ENCODE measurements at places on chromosomes 2 and 18. TPM values are rescaled to one million over a fixed set of nuclear protein-coding genes. Genes with fewer than 3 reads are reported as not detected.

The AQP12B gene
- total RNA-seq, result not detected

The TGIF1 gene
- 103 TPM for total RNA-seq

DNA sequence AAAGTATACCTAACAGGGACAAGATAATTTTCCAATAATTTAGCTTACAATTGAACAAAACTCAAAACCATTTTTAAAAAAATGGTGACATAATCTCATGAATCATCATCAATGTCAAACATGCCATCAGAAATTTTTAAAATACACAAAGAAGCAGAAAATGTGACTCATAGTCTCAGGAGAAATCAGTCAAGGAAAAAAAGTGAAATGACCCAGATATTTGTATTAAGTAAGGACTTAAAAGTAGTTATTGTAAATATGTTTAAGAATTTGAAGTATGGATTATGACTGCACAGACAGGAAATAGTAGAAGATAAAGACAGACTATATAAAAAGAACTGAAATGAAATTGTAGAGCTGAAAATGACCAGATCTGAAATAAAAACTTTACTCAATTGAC lies 473.9 kb upstream of the SYT4 start:
- DNase-seq, result no peak

DNA sequence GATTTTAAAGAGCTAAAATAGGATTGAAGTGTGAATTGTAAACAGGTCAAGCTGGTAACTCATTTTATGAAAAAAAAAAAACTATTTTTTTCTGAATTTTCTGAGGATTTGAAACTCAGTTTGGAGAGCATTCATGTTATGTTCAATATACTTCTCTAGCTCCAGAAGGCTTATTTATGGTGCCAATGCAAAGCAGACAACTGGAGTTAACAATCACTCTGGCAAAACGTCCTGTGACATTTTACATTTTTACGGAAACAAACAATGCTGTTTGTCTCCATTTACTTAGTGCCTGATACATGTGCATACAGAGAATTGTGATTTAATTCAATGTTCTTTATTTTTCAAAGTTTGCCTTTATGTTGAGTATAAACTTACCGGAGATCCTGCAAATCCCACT lies 96.0 kb downstream of the COL5A2 start:
- no peak for DNase-seq

GRCh38 chr2:198452327-198452726 lies 647.9 kb downstream of the PLCL1 start:
- no peak for DNase-seq

GRCh38 chr18:24964216-24964615 lies 387.8 kb downstream of the ZNF521 start:
- peak; percentile 27 for DNase-seq

DNA sequence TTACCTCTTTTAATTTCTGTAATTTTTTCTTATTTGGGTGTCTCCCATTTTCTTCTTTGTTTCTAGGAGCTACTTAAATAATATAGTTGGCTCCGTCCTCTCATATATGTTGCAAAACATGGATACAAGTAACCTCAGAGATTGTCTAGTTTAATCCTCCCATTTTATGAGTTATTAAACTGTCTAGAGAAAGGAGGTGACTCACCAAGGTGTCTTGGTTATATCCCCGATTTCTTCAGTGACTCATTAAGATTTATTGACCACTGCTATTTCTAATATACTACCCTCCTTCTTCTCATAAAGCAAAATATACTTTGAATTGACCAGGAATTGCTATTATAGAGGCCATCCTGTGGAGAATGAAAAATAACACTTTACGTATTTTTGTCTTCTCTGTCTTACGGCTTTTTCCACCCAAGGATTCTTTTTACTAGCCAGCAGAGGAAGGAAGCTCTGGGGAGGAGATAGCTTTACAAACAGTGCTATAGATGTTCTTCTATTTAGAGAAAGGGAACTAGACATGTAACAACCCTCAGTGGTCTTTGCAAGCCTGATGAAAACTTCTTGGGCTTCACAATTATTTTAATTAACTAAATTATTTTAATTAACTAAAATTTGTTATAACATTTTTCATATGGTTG lies 300.4 kb upstream of the TNP1 start:
- DNase-seq, result no peak

DNA sequence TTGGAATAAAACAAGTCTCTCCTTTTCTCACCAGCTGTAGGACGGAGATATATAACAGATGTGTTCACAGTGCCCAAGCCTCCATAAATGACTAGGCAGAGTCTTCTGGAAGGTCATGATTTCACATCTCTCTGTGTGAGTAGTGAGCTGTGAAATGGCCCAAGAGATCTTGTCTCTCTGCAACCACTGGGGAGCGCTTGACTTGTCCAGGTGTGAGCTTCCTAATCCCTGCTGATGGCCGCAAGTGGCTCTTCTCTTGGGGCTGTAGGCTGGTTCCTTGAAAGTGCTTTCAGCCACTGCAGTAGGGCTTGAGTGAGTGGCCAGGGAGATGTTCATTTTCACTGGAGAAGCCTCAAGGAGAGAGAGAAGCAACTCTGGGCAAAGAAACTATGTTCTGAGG lies 38.1 kb upstream of the OTOS start:
- DNase-seq, result no peak

DNA sequence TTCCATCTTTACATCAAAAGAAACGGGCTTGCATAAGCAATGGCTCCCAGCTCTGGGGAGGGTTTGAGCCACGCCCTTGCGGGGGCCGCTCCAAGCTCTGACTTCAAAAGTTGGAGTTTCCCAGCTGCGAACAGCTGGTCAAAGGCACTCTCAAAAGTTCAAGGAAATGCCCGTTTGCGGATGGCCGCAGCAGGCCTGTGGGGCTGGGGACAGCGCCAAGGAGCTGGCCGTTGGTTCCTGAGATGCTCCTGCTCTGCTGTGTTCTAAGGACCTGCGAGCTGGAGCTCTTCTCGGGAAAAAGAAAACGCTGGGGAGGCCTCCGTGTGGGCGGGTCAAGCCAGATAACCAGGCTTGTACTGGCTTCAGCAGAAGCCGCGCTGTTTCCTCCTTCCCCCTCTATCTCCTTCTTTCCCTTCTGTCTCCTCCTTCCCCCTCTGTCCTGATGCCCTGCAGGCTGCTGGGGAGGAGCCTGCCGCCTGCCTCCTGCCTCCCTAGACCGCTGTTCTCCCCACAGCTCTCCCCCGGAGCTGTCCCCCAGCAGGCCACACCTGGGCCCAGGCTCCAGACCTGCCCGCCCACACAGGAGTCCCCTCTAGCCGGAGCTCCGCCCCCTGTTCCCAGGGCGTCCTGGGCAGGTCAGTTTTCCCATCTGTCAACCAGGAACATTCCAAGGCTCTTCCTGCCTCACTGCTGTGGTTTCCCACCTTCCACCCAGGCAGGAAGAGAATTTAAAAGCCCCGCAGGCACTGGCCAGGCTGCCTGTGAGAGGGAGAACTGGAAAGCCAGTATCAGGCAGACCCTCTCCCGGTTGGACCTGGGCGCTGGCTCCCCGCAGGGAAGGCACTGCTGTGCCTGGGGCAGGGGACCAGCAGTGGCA lies 14.1 kb downstream of the KLF11 start:
- peak; percentile 95 for DNase-seq

All from Caco-2 (cell line).